Naive thymus-derived CD8-positive, alpha-beta T cell (primary cell): ENCODE measurements at places on chromosomes 2 and 18.

- DNase-seq = no peak
- no peak overlapping the region for H3K4me3 ChIP-seq
- H3K27me3 ChIP-seq = peaks cover 3% of the 10 kb centered on the region
- no peak overlapping the region for H3K27ac ChIP-seq
- H3K4me1 ChIP-seq = no peaks in the 10 kb centered on the region
Observed at GRCh38 chr2:43837831-43838559, 644 bp downstream of the ABCG5 start.

DNA sequence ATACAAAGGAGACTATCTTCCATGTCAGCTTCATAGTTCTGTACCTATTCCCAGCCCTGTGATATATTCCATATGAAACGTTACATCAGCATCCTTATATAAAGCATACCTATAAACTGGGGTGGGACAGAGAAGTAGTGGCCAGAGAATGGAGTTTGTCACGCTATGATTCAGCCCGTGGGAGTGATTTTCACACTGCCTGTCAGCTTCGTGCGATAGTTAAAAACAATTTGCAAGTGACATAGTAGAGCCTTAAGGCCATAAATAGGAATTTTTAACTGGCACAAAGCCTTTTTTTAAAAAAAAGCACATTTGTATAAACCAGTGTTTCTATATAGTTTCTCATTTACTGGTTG lies 30.2 kb downstream of the PKP4 start:
- DNase-seq = no peak
- H3K36me3 ChIP-seq = no peaks in the 10 kb centered on the region
- no peaks in the 10 kb centered on the region for H3K4me1 ChIP-seq
- peaks cover 2% of the 10 kb centered on the region for H3K27me3 ChIP-seq
- no peak overlapping the region for H3K27ac ChIP-seq
- no peak overlapping the region for H3K4me3 ChIP-seq

DNA sequence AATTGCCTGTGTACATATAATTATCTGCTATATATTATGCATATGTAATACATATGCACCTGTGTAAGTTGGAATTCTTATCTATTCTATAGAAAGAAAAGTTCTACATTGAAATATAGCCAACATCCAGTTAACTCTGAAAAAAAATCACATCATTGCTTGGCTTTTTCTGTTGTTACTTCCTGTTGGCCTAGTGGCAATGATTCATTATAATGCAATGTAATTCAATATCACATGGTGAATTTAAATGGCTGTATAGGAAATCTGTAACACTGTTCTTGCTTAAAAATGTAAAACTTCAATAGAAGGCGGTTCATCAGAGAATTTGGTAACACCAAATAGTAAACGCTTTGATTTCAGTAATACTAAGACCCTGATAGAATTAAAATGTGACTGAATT lies 44.5 kb upstream of the MAP4K3 start:
- H3K4me3 ChIP-seq = no peak overlapping the region
- no peak for DNase-seq
- peaks cover 21% of the 10 kb centered on the region for H3K36me3 ChIP-seq
- peaks cover 2% of the 10 kb centered on the region for H3K4me1 ChIP-seq

- no peaks in the 10 kb centered on the region for H3K27me3 ChIP-seq
- no peak overlapping the region for H3K4me3 ChIP-seq
- H3K27ac ChIP-seq = no peak overlapping the region
- peaks cover 12% of the 10 kb centered on the region for H3K36me3 ChIP-seq
- DNase-seq = no peak
Observed at GRCh38 chr2:46421361-46421760, 58.0 kb upstream of the TMEM247 start.

GRCh38 chr18:60044290-60045006 lies 144.7 kb downstream of the PMAIP1 start:
- H3K4me3 ChIP-seq = no peak overlapping the region
- H3K36me3 ChIP-seq = no peaks in the 10 kb centered on the region
- DNase-seq = no peak
- H3K27ac ChIP-seq = no peak overlapping the region
- peaks cover 18% of the 10 kb centered on the region for H3K27me3 ChIP-seq
- no peaks in the 10 kb centered on the region for H3K4me1 ChIP-seq
